Esophagus squamous epithelium (tissue), 5 donors: ENCODE measurements at places on chromosomes 11 and 22.

DNA sequence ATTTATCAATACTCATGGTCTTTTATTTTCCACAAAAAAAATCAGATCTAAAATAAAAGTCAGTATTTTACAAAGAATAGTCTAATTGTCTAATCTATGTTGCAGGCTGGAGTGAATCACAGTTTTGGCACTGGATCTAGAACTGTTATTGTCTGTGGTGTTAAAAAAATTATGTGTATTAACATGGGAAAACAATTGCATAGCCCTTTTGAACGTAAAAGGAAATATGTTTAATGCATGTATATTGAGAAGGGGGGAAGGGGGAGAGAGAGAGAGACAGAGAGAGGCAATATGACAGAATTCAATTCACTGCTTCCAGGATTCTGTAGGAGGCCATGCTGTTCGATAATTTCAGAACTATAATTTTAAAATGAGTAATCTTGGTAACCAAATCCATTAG, 324.9 kb upstream of the CCDC90B start:
- no peak for DNase-seq

DNA sequence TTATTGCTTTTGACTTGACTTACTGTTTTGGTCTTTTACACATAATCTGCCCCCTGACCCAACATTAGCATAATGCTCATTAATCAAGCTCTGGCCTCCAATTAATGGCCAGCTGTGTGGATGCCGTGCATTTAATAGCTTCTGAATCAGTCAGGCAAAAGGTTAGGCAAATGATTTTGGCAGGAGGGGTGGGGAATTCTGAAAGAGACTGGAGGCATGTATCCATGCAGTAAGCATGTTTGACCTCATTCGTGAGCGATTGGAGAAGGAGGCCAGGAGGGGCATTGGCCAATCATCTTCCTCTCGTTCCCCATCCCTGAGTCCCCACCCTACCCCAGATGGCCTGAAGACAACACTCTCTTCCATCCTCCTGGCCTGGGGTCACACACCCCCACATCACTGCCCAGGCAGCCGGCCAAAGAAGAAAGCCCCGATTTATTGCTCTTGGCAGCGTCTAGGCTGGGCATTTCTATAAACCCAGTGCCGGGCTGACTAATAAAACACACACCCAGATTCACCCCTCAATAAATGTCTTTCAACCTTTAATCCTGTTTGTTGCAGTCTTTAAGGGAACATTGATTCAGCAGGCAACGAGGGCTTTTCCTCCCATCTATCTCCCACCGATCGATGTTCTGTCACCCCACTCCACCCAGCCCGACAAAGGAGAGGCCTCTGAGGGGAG, 150.0 kb downstream of the OPCML start:
- DNase-seq: no peak

DNA sequence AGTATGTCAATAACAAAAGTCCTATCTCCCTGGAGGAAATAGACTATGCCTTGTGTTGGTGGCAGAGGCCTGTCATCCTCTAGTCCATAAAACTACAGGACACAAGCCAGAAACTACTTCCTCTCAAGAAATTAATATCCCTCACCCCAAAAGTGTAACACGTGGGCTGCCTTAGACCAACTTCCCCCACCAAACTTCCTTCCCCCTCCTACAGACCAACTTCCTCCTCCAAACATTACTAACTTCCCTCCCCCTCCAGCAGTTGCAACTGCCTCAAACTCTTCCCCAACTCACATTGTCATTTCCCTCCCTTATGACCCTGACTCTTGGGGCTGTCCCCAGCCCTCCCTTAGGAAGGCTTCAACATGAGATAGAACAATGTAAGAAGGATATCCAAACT, 6.3 kb downstream of the OR52K2 start:
- no peak for DNase-seq

GRCh38 chr11:62933285-62933684, 12.1 kb upstream of the CHRM1 start:
- DNase-seq: no peak

DNA sequence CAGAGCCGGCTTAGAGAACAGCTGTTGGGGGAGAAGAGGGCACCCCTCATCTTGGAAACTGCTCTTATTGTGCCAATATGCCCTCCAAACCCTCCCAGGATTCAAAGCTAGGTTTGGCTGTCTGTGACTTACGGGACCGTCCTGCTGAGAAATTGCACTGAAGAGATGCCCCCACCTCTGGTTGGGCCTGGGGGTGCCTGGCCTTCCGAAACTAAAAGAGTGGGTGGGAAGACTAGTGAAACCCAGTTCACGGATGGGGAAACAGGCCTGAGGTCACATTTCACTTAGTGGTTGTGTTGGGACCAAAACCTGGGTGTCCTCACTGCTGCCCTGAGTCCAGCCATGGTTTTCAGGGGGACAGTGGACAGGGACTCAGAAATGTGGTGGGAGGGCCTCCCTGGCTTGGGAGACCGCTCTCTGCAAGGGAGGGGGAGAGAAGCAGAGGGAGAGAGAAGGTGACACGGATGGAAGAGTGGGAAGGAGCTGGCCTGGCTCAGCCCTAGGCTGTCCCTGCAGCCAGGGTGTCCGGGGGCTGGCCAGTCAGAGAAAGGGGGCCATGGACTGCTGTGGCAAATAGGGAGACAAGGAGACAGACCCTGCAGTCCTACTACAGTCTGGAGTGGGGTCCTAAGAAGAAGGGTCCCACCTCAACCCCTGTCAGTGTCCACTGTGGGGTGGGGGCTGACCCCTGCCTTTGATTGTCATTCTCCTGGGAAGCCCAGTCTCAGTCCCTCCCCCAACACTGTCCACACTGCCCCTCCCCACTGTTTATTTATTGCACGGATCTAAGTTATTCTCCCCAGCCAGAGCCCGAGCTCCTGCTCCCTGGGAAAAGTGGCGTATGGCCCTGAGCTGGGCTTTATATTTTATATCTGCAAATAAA, 13.6 kb downstream of the MAFF start:
- DNase-seq: no peak

DNA sequence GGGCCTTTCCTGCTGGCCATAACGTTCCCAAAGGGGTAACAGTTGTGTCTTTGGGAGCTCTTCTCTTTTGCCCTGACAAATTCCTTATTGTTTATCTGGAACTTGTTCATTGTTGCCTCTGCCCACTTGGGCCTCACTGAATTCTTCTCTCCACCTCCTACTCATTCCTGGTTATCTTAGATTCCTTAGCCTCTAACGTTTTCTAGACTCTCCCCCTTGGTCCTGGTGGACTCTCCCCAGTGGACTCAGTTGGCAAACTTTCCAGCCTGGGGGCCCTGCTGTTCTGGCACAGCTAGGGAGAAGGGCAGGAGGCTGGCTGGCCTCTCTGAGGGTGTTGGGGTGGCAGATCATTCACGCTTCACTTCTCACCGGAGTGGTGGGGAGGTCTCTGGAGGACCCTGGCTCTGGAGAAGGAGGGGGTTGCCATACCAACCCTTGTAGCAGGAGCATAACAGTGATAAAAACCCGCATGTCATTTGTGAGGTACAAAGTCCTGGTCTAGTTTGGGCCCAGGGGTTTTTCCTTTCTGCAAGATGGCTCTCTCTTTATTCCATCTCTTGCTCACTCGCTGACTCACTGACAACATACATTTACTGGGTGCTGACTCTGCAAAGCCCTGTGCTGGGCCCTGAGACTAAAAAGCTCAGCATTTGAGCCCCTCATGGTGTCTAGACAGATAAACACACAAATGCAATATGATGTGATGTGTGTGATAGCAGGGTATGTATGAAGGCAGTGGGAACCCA, 39.7 kb downstream of the YWHAH start:
- no peak for DNase-seq

- no peak for DNase-seq
Observed at GRCh38 chr11:90251599-90251998, 28.8 kb upstream of the CHORDC1 start.

DNA sequence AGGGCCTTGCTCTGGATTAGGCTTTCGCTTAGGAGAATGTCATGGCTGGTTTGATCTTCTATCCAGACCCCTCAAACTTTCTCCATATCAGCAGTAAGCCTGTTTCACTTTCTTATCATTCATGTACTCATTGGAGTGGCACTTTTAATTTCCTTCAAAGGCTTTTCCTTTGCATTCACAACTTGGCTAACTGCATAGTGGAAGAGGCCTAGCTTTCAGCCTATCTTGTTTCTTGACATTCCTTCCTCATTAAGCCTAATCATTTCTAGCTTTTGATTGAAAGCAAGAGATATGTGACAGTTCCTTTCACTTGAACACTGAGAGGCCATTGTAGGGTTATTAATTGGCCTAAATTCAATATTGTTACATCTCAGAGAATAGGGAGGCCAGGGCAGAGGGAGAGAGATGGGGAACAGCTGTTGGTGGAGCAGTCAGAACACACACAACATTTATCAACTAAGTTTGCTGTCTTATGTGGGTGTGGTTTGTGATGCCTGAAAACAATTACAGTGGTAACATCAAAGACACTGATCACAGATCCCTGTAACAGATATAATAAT, 37.7 kb upstream of the APOBEC3A start:
- no peak for DNase-seq

- DNase-seq: no peak
Observed at GRCh38 chr11:41985799-41986198, 526.3 kb upstream of the LRRC4C start.

DNA sequence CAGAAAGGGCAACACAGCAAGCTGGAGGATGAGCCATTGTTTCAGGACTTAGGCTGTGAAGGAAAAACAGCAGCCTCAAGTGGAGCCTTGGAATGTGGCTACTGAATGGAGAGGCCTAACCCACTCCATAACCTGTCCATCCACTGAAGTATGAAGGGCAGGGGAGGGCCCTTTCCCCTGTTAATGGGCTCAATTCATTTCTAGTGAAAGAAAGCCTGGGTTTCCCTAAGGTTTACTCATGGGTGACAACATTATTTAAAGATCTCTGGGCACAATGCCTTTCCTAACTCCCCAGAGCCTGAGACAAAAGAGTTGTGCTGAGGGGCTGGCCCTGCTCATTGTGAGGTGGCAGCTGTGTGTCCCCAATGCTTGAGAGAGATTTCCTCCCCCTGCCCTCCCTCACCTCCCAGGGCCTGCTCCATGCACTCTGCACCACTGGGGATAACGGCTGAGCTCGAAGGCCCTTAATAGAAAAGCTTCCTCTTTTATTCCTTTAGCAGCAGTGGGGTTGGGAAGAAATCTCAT, 83.8 kb downstream of the ME3 start:
- DNase-seq: no peak

- DNase-seq: no peak
Observed at GRCh38 chr22:48603621-48604320, 1223.9 kb downstream of the BRD1 start.

- DNase-seq: no peak
Observed at GRCh38 chr11:118908901-118909618, 16.7 kb downstream of the BCL9L start.

DNA sequence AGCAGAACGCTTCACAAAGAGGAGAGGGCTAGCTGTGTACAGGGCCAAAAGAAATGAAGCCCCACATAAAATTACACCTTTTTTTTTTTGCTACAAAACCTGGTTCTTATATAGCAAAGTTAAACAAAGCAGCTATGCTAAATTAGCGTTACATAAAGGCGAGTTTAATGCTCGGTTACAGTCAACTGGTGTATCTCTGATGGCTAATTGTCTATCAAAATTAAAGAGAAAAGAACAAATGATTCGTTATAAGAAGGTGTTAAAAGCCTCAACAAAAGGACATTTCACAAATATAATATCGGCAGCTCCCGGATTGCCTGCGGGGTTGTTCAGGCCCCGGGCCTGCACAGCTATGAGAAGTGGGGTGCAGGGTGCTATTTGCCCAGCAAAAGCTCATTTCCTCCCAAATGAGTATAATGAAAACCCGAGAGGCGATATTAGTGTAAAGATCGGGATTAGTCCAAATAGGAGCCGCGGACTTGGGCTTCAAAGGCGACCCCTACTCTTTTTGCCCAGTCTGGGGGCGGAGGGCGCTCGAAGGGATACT, 13.3 kb upstream of the PAX6 start:
- DNase-seq: no peak

DNA sequence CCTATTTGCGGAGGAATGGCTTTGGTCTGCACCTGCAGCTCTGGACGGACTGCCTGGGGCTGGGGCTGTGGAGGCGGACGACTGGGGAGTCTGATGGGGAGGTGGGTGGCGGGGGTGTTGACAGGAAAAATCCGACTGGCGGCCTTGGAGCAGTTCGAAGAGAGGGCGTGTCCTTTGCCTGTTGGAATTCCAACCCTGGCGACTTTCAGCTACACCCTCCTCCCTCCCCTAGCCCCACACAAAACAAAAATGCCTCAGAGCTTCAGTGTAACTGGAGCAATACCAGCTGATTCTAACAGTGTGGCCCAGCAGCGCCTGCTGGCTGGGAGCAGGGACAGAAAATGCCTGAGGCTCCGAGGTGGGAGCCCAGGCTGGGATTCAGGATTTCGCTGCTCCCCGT, 85.4 kb downstream of the ATXN10 start:
- no peak for DNase-seq

DNA sequence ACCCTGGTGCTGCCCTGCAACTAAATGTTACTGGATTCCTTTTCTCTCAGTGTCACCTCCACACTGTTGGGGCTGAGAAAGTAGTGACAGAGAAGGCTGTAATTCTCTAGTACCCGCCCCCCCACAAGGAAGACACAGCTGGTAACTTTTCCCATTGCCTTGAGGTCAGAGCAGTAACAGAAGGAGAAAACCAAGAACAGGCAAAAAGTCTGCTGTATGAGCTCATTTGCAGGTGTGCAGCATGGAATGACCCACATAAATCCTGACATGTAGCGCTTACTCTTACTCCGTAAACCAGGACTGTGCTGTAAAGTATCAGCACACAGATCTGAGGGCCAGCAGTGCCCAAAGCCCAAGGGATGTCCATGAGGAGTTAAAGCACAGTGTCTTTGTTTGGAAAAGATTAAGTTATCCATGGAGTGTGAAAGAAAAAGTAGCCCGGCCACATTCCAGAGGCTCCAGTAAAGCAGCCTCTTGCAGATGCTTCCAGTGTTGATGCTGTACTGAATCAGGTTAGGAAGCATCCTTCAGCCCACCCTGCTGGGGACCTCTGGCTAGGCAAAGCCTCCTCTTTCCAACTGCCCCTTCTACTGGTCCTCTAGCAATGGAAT, 120.7 kb downstream of the PLEKHA7 start:
- no peak for DNase-seq

GRCh38 chr11:103870821-103871309, 165.6 kb upstream of the DDI1 start:
- DNase-seq: no peak

- DNase-seq: no peak
Observed at GRCh38 chr11:118027694-118028093, 41.5 kb downstream of the IL10RA start.

- no peak for DNase-seq
Observed at GRCh38 chr11:4180441-4181183, 86.0 kb downstream of the RRM1 start.

GRCh38 chr11:58497951-58498350, 10.0 kb downstream of the OR5B21 start:
- no peak for DNase-seq
